ENCODE measurements at places on chromosomes 12 and 14.

GRCh38 chr14:85483037-85483436, 46.9 kb upstream of the FLRT2 start:
- DNase-seq = no peak

DNA sequence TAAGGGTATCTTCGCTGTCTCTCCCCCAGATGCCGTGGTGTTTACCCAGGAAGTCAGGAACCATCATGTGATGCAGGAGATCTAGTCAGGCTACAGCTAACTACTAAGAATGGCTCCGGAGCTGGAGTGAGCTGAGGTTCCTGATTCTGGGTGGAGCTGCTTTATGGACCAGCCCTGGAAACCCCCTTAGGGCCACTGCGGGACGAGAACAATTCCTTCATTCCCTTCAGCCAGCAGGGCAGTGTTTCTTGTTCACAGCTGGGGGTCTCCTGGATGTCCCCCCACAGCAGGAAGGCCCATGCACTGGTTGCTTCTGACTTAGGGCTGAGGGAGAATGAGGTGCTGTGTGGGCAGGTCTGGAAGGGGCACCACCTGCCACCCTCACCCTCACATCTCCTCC, 199.3 kb downstream of the ADGRD1 start:
- no peak for DNase-seq

DNA sequence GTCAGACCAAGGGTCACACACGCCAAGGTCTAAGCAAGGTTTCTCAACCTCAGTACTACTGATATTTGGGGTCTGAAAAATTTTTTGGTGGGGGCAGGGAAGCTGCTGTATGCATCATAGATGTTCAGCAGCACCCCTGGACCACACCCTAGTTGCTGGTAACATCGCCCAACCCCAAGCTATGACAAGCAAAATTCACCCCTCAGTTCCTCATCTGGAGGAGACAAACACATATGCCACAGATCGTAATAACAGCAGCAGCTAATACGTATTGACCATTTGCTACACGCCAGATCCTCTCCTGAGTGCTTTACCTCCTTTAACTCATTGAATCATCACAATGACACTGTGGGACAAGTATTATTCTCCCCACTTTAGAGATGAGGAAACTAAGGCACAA, 46.4 kb downstream of the ACTN1 start:
- DNase-seq = no peak

DNA sequence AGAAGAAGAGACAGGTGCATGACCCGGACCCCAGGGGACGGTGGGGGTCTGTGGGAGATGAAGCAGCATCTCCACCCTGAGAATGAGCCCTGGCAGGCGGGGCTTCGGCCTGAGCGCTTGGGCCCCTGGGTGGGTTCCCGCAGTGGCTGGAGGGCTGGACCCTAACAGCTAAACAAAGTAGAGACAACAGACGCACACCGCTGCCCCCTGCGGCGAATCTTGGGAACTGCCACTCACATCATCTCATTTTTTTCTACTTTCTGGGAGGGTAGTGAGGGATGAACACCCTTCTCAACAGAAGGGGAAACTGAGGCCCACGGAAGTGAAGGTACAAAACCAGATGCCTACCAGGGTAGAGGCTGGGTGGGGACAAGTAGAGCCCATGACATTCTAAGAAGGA, 104.7 kb downstream of the RFLNA start:
- DNase-seq = no peak

DNA sequence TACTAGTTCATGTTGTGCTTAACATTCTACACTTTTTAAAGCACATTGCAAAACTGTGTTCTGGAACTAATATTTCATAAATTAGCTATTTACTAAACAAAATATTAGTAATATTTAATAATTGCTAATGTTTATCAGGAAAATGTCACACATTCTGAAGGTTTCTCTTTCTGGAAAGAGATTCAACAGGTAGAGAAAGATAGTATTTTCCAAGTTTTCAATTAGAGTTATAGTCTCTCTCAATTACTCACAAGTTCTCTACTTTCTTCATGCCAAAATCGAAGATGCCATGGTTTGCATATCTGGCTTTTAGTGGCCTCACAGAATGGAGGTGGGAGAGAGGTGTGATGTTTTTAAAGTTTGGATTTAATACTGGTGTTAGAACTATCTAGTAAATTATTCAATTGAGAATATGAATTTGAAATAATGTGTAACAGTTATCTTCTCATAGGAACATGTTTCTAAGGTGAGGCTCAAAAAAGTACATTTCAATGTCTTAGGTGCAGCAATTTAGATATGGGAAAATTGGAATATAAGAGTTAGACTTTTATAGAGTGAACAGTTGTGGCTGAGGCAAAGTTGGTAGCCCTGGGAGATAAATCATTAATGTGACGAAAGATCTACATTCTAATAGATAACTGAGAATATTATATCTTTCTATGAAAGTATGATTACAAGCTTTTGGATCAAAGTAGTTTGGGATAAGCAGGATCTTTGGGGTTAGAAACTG, 1.5 kb downstream of the LUM start:
- no peak for DNase-seq

DNA sequence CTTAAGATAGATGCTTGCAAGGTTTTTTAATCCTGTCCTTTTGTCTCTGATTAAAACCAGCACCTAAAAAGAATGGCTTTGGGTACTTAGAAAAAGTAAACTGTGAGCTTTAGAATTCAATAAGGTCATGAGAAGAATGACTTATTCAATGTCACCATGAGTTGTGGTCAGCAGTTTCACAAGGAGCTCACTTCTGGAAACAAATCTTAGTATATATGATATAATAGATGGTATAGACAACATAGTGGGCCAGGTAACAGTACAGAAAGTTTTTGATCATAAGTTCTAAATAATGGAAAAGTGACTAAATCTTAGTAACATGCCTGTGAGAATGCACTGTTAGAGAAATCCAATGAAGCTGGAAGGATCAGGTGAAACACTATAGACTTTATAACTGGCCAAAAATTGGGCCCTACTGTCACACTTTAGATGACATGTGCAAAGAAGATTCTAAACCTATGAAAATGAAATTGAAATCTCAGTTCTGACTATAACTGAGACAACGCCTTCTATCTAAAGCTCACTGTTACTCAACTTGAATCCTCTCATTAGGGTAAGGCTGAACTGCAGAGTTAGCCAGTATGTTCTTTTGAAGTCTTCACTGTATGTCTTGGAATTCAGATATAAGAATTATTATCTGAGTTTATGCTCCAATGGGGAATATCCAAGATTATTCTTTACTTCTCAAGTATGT, 42.4 kb upstream of the RAD51AP1 start:
- no peak for DNase-seq

GRCh38 chr12:55982319-55982936, 8.6 kb downstream of the RAB5B start:
- DNase-seq = no peak

GRCh38 chr12:124323771-124324530, 29.1 kb downstream of the RFLNA start:
- no peak for DNase-seq

DNA sequence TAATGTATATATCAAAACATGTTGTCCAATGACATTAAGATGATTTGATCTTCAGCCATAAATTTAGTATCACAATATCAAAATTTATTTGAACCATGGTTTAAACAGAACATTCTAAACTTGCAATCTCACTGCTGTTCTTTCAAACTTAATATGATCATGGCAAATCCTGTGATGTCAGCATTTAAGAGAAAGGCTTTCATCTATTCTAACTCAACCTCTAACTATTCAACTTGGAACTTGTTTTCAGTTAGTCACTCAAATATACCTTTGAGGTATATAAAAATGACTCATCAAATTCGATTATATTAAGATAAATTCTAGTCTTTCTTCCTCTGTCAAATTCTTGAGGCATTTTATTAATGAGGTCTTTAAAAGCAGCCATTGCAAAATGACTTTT, 747.0 kb upstream of the FLRT2 start:
- DNase-seq = no peak

GRCh38 chr12:79059557-79059956, 195.0 kb downstream of the SYT1 start:
- no peak for DNase-seq

DNA sequence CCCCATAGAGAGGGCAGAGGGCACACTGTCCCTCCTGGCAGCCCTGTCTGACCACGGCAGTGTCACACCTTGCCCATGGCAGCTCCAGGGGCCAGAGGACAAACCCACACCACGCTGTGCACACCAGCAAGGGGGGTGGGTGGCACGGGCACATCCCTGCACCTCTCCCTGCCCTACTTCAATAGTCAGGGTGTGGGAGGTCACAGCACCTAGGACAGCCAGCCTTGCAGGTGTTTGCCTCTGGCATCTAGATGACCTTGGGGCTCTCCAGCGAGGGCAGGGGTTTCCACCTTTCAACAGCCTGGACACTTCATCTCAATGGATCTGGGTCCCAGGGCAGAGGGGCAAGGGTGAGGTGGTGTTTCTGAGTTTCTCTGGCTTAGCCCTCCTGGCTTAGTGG, 69.2 kb downstream of the LGMN start:
- no peak for DNase-seq

DNA sequence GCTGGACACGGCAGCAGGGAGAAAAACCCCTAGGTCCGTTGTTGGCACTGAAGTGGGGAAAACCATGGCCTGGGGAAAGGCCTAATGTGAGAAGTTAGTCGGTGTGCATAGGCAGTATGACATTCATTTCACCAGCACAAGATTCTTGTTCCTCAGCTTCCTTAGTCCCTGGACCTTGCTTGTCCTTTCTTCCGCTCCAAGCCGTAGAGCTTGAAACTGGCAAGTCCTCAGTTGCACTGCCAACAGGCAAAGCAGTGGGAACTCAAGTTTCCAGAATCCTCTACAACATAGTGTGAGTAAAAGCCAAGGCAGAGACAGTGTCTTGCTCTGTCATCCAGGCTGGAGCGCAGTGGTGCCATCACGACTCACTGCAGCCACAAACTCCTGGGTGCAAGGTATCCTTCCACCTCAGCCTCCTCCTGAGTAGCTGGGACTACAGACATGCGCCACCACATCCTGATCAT, 138.5 kb upstream of the AMIGO2 start:
- no peak for DNase-seq

Data from activated T-helper 1 cell treated with anti-CD3 and anti-CD28 coated beads, Interleukin-2, amount 50 U/mL, for 16 hours (primary cell).